ENCODE measurements at places on chromosomes 5 and 9.

GRCh38 chr5:132254321-132254977, 3.0 kb upstream of the PDLIM4 start:
- DNase-seq: no peak

GRCh38 chr5:168360521-168361285, 69.3 kb downstream of the WWC1 start:
- DNase-seq: no peak

DNA sequence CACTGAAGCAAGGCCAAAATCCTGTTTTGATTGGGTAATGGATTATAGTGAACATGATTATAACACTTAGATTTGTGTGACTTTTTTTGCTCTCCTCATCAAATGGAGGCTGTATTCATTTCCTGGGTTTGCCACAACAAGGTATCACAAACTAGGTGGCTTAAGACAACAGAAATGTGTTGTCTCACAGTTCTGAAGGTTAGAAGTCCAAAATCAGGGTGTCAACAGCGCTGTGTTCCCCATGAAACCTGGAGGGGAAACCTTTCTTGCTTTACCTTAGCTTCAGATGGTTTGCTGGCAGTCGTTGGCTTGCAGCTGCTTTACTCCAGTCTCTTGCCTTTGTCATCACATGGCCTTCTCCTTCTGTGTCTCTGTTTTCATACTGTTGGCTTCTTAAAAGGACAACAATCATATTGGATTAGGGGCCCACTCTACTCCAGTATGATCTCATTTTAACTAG, 32.4 kb downstream of the CDC42SE2 start:
- no peak for DNase-seq

- no peak for DNase-seq
Measured at GRCh38 chr5:173308226-173308625, 20.0 kb downstream of the STC2 start.

DNA sequence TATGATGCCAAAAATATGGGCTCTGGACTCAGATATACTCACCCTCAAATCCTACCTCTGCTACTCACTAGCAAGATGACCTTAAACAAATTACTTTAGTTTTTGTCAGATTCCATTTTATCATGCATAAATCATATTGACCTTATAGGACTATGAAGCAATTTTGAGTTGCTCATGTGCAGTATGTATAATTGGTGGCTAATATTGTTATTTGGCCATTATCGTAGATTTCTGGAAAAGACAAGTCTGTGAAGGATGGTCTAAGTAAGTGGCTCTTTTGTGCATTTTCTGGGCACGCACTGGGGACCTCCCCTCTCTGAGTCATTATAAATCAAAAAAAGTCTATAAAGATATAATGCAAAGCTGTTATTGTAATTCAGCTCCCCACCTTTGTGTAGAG, 393.0 kb downstream of the FGF10 start:
- DNase-seq: no peak
